ENCODE measurements at places on chromosomes 1 and 21.

- DNase-seq, result no peak
Observed at GRCh38 chr1:221456918-221457317, 285.0 kb downstream of the DUSP10 start.

- DNase-seq, result no peak
Observed at GRCh38 chr1:187685333-187685732, 856.6 kb downstream of the PLA2G4A start.

- no peak for DNase-seq
Observed at GRCh38 chr1:230332061-230332460, 94.1 kb downstream of the PGBD5 start.

- no peak for DNase-seq
Observed at GRCh38 chr1:12409681-12410080, 179.9 kb downstream of the VPS13D start.

GRCh38 chr1:179231923-179232322 is 2.4 kb upstream of the ABL2 start:
- no peak for DNase-seq

DNA sequence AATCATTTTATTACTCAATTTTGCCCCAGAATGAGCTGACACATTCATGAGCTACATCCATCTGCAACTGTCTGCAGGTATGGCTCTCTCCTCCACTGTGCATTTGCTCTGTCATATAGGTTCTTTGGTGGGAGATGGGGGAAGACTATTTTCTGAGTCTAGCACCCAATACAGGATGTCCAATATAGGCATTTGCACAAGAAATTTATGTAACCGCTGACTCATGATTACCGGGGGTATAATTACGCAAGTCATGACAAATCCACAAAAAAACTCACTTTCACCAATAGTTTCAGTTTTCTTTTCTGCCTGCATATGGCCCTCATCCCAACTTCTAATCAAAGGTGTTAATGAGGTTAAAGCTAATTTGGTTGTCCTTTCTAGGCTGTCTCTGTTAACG is 17.5 kb upstream of the VSIG8 start:
- no peak for DNase-seq

DNA sequence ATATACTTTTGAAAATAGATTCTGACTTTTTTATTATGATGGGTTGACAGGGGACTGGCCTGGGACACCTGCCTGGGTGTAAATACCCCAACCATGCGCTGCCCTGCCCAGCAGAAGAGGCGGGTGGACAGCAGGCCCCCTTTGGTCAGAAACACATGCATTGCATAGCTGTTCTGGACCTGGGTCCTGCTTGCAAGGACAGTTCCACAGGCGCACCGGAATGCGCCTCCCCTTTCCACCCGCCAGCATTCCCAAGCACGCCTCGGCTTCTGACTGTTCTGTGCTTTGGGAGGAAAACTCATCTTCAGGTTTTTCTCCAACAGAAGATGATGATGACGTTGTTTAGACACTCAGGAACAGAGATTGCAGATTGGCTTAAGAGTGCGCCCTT is 428 bp upstream of the ZNF678 start:
- no peak for DNase-seq

- no peak for DNase-seq
Observed at GRCh38 chr1:161359291-161359690, 8.4 kb downstream of the CFAP126 start.

DNA sequence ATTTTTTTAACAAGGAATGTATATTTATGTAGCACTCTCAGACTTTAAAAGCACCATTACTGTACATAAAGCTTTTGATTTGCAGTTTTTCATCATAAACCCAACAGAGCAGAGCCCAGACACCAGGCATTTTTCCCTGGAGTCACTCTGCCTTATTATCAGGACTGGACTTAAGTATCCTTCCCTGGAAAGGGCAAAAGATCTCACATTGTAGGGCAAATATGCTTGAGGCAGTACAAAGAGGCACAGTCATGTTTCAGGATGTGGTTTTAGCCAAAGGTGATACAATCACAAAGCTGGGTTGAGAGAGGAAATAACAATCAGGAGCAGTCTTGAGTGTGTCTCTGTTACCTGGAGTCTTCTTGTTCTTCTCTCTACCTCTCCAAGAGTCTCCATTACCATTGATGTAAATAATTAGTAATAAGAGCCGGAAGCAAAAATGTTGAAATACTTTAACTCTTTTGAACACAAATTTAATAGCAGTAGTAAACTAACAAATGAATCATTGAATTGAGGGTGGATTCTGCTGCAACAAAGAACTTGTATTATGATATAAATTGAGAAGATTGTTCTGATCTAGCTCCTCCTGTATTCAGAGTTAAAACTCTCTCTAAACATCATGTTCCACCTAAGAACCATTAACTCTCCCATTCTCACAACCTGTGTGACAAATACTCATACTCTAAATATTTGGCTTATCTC is 160.5 kb downstream of the LTN1 start:
- no peak for DNase-seq

Measured in mucosa of gallbladder (tissue), 1 donor.